ENCODE measurements at places on chromosomes 1 and 21.
A peak's percentile ranks its signal among the peaks of the same experiment; 100 is the strongest.

GRCh38 chr21:15943009-15943666 is 213.4 kb downstream of the USP25 start:
- no peak for DNase-seq

GRCh38 chr1:26900815-26901511 is 696 bp upstream of the GPATCH3 start:
- no peak for DNase-seq

DNA sequence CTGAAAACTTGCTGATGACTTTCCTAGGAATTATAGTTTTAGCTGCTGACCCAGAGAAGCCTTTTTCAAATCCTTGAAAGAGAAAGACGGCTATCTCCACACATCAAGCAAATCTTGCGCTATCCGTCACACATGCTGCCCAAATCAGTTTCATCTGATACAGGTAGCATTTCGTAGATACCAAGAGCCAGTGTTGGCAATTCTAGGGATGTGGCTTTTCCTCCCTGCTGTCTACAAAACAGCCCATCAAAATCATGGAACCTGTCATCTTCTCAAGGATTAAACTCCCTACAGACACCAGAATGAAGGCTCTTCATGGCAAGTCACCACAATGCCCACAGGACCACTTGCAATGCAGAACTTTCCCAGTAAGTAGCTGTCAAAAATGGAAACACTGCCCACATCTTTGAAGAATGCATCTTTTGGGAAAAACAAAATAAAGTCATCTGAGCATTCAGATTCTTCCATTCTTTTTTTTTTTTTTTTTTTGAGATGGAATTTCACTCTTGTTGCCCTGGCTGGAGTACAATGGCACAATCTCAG is 10.4 kb downstream of the STX6 start:
- DNase-seq: no peak

- peak; percentile 15 for DNase-seq
Observed at GRCh38 chr21:46063227-46063626, 34.7 kb upstream of the COL6A2 start.

DNA sequence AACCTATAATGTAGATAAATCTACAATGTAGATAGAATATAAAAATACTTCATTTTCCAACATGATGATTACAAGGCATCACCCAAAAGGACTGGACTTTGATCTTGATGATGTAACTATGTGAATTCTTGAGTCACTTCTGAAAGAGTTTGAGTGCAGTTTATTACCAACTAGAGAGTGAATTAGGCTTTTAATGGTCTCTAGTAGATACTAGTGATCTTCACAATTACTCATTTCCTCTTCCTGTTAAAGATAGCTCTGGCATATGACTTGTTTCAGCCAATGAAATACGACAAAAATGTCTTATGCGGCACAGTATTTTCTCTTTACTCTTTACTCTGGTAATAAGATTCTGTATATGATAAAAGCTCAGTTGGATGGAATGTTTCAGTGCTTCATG is 1588.1 kb upstream of the B3GALT2 start:
- DNase-seq: no peak

- no peak for DNase-seq
Observed at GRCh38 chr1:179314928-179315327, 21.3 kb downstream of the SOAT1 start.

Measured in SK-MEL-5 (cell line).